NCI-H1092 (cell line): ENCODE measurements at places on chromosomes 11 and 22.

DNA sequence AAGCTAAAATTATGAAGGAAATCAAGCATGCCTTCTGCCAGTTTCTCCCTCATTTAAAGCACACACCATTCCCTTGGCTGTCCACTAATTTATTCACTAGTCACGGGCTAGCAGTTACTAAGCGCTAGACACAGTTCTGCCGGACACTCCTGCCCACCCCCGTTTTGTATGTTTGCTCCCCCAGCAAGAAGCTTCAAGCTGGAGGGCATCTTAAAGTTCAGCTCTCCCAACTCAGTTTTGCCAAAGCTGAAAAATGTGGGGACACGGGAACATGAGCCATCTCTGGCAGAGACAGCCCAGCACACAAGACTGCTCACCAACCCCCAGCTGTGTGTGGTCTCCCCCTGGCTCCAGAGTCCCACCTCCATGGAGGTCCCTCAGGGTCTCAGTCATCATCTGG is 263.6 kb downstream of the BRD1 start:
- DNase-seq, result no peak

- no peak for DNase-seq
Observed at GRCh38 chr11:14212986-14213385, 146.0 kb downstream of the RRAS2 start.

GRCh38 chr22:26461188-26461810 is 22.3 kb downstream of the HPS4 start:
- DNase-seq, result peak; percentile 22

GRCh38 chr22:27128461-27129085 is 471.2 kb downstream of the MIAT start:
- no peak for DNase-seq

- DNase-seq, result no peak
Observed at GRCh38 chr11:3092603-3093141, 35.4 kb upstream of the CARS1 start.

GRCh38 chr11:210803-211180 is 3.3 kb downstream of the RIC8A start:
- DNase-seq, result no peak

DNA sequence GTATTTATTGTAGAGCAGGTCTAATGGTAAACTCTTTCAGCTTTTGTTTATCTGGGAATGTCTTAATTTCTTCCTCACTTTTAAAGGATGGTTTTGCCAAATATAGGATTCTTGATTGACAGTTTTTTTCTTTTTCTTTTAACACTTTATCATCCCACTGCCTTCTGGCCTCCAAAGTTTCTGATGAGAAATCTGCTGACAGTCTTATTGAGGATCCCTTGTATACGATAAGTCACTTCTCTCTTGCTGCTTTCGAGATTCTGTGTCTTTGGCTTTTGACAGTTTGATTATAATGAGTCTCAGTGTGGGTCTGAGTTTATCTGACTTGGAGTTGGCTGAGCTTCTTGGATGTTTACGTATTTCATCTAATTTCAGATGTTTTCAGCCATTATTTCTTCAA is 6.7 kb upstream of the TSKU start:
- DNase-seq, result no peak

GRCh38 chr11:128757235-128757711 is 63.4 kb downstream of the FLI1 start:
- DNase-seq, result no peak

DNA sequence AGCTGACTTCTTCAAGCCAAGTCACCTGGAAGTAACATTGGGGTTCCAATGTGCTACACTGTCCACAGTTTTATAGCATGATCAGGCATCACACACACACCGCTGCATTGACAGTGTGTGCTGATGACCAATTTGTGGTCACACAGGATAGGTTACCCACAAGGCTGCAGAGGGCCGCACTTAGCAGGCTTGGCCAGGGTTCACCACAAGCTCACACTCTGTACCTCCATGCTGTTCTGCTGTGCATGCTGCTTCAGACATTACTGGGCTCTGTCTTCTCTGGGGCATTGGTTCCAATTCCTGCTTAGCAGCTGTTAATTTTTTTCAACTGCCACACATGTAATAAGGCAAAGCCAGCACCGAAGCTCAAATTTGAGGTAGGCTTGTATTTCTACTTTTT is 11.0 kb upstream of the NRIP3 start:
- no peak for DNase-seq

DNA sequence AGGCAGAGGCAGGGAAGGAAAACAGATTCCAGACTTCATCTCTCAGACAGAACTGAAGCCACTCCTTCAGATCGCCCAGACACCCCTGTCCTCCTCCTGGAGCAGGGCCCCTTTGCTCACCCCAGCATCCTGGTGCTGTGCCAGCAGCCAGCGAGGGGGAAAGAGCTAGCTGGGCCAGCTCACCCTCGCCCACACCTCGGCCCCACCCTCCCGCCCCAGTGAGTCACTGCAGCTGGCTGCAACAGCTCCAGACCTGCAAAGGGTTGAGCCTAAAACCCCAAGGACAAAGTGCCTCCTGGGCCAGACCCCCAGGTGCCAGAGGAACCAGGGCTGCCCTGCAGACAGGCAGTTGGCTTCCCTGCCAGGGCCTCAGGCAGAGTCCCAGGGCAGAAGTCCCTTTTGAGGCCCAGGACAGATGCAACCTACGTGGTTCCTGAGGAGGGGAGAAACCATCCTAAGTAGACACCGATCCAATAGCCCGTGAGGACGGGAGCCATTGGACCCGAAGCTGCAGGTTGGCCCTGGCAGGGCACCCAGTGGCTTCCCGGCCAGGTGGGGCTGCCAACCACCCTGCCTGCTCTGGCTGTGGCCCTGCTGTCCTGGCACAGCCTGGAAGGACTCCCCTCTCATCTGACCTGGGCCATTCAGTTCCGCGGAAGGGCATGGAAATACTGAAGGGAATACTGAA is 7.2 kb downstream of the AHNAK start:
- no peak for DNase-seq

DNA sequence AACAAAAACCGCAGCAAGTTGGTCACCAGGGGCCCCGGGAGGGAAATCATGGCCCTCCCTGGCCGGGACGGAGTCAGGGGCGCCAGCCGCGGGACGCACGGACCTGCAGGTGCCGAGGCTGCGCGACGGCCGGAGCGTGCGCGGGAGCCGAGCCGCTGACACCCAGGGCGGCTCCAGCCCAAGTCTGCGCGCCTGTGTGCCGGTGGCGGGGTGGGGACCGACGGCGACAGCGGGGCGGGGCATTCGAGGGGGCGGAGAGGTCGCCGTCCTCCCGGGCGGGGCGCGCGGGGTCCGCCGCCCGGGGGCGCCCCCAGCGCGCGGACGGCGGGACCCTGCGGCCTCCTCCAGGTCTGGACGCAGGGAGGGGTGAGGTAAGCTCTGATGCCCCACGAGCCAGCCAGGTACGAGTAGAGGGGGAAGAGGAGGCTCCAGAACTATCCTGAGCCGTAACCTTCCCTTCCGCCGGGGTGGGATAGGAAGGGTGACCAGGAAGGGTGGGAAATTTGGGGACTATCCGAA is at the start of gene ESAM:
Gene ESAM, minus strand, starts transcription at position 186 of the 519 bp plus-strand sequence. Its CDS starts 136 bp downstream, at position 50.
- DNase-seq, result no peak

- DNase-seq, result no peak
Observed at GRCh38 chr11:76678321-76678720, 7.8 kb upstream of the LRRC32 start.

DNA sequence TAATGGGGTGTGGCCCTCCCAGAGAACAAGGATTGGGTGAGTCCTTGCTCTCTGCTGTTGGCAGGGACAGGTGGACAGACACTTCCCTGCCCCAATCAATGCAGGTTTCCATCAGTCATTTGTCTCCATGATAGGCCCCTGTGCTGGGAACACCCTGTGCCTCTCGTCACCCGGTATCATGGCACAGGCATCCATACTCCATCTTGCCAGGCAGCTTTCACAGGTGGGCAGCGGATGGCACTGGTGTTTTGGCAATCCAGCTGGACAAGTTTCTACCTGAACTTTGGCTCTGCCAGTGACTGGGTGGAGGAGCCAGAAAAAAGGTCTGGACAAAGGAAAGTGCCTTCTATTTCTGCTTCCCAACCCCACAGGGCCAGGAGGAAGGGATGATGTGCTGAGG is 47.5 kb downstream of the TRIM29 start:
- no peak for DNase-seq

DNA sequence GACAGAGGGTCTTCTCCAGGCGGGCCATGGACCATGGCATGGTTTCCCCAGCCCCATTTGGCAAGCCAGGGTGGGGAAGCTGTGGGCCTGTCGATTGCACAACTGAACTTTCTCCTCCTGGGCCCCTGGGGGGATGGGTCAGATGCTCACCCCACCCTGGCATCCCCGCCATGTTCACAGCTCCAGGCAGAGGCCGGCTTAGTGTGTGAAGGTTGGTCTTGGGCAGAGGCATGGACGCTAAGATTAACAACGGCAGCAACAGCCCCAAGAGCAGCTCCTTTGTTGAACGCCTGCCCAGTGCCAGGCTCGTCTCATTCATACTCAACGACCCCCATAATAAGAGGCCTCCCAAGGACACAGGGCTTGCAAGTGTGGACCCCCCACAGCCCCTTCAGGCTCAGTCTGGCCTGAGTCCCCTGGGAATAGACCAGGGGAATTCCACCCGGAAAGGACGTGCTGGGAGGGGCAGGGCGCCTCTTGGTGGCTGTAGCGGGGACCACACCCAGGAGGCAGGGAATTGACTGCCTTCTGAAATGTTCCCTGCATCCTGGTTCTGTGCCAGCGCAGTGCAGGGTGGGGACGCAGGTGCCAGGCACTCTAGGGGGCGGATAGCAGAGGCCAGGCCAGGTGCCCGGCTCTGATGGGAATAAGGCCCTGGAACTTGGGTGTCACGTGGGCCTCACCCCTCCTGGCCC is 8.3 kb downstream of the TSPO start:
- no peak for DNase-seq

DNA sequence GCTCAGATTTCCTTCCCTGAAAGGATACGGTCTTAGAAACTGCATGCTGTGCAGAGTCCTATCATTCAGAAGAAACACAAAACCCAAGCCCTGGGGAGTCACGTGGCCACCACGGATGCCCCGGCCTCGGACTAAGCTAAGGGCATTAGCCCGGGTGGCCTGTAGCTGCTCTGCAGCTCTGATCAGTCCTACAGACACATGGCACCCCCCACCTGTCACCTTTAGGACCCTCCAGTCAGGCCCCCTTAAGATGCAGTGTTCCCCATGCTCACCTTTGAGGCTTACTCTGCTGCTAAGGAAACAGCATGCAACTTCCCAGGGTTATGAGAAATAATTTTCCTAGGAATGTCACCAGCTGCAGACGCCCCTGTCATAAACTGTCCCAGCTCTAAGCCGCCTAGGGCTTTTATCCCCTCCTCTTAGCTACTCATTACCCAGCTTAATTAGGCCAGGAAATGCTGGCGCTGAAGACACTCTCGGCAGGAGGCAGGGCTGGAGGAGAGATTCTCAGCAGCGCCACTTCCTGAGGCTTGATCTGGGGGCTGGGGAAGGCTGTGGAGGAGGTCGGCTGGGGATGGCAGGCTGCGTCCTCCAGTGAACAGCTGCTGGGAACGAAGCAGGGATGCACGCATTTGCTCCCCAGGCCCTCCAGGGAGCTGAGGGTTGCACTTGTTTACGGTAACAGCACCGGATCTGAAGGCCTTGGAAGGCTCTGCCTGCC is 47.2 kb upstream of the ADA2 start:
- peak; percentile 82 for DNase-seq

DNA sequence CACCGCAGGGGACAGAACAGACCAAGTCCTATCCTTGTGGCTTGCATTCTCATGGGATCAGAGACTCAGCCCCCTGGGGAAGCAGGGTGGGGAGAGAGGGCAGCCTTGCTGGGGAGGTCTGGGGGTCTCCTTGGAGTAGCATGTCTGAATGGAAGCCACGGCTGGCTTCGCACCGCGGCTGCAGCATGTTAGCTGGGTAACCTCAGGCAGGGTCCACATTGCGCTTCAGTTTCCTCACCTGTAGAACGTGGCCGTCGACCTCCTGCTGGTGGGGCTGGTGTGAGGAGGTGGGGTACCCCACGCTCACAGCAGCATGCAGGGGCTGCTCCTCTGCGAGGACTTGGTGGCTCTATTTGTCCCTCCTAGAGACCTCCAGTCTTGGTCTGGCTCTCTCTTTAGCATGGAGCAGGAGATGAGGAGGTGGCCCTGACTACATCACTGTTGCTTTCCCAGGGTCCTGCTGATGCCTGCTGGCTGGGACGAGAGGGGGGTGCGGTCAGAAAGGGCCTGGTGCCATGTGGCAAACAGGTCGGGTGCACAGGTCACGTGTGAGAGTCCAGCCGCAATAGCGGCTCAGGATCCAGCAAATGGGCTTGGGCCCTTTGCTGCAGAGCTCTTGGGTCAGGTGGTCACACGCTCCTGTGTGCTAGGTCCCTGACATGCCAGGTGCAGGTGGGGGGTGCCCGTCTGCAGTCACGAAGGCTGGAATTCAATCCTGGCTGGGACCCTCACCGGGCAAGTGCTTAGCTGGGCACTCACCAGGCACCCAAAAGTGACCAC is 35.4 kb upstream of the SMIM38 start:
- DNase-seq, result no peak

- no peak for DNase-seq
Observed at GRCh38 chr11:92324890-92325289, 100.3 kb downstream of the FAT3 start.

- no peak for DNase-seq
Observed at GRCh38 chr22:28594076-28594796, 85.4 kb downstream of the TTC28 start.

DNA sequence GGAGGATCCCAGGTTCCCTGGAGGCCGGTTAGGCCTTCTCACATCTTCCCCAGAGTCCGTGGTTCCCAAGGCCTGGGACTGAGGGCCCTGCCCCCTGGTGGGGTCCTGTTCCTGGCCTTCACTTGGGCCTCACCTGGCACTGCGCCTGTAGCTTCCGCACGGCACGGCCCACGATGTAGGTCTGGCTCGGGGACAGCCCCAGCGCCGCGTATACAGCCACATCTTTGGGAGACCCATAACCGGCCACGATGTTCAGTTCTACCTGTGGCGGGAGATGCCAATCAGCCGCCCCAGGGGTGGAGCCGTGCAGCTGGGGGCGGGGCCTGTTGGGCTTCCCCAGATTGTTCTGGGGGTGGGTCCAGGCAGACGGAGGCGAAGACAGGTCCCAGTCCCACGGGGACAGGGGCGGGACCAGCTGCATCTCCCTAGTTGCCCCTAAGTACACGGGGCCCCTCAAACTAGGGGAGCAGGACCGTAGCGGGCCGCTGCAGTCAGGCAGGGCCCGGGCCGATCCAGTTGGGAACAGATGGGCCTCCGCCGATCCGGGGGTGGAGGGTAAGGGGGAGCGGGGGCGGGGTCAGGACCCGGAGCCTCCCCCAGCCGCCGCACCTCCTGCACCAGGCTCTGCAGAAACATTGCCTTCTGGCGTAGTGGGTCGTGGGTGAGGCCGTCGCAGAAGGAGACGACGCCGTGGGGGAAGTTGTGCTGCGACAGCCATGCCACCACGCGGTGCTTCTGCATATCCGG is 10.1 kb downstream of the AIP start:
- no peak for DNase-seq

GRCh38 chr11:35166369-35167360 is 27.7 kb downstream of the CD44 start:
- no peak for DNase-seq

GRCh38 chr22:38042488-38042790 is 14.8 kb upstream of the PICK1 start:
- DNase-seq, result no peak
